ENCODE measurements at places on chromosomes 6 and 20.
A peak's percentile ranks its signal among the peaks of the same experiment; 100 is the strongest.

DNA sequence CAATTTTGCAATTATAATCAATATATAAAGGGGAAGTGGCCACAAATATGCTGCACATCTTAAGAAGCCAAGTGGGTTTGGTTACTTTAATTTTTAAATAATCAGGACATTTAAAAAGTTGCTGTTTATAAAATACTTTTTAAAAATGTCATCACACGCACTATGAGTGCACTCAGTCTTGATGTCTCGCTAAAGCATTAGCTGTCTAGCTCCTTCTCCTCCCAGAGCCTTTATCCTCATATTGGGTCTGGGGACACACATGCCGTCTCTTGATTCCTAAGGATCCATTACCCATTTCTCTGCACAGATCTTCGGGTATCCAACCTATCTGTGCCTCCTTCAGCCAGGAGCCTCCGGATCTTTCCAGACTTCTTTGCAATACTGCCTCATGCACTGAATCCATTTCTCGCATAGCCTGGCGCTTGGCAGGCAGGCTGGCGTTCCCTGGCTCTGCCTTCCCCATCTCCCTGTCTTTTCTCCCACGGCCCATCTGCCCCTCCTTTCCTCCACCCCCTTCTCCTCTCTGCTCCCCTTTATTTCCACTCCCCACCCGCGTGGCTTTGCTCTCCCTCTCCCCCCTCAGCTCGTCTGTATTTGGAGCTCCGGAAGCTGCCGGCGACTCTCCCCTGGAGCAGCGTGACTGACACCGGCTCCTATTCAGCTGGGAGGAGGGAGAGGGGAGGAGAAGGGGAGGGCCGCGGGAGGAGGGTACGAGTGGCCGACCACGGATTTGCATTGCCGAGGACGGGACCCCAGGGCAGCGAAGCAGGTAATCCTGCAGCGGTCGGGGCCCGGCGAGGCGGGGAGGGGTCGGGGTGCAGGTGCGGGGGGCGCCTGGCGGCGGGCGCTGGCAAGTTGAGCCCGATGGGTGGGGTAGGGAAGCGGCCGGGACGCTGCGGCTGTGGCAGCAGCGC, at the start of gene CAP2:
CAP2 (plus strand) TSS at position 618 of the 914 bp plus-strand sequence. CDS start 27,961 bp downstream, outside the sequence.
- no peak for DNase-seq

DNA sequence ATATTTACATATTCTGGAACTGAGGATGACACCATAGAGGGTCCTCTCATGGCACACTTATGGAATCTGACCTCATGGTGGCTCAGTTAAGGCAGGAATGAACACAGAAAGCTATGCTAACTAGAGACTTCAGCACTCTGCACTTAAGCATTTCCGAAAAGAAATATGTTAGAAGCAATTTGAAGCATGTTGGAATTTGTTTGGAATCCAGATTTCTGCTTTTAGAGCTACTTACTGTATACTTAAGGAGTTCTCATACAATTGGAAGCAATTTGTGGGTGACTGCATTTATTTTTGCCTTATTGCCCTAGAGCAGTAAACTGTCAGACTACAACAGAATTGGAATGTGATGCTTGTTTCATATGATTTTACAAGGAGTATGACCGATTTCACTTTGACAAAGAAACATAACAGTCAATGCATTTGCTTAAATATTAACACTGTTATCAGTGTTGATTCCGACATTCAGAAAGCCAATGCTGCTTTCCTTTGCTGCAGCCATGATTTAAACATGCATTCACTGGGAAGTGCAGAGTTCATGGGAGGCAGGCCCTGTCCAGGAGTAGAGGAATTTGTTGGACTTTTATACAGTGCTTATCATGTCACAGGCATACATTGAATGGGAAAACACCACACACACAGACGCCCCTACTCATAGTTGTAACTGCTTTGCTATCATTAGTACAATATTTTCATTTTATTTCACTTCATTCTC, 244.4 kb downstream of the SAMD5 start:
- no peak for DNase-seq

DNA sequence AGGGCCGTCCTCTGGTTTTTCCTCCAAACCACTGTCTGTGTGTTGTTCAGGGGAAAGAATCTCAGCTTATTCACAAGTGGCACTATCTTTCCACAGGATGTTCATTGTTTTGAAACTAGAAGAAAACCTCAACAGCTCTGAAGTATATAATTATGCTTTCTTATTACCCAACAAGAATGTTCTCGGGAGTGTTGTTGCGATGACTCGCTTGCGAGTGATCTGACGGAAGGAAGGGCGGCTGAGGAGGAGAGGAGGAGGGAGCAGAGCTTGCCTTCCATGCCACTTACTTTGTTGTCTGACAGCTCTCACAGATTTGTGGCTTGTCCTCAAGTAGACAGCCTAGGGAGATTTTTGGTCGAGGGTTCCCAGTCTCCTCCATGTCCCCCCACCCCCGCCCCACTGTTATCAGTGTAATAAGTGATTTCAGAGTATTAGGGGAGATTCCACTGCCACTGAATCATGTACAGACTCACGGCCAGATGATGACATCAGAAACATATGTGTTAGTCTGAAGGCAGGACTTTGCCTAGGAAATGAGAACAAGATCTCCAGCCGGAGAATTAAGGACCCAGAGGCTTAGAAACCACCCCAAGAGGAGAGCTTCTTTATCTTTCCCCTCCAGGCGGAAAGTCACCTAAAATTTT, 80.7 kb upstream of the CCN6 start:
- DNase-seq: peak; percentile 16

- no peak for DNase-seq
Measured at GRCh38 chr20:19259141-19259591, 46.7 kb downstream of the SLC24A3 start.

- DNase-seq: no peak
Measured at GRCh38 chr6:142155895-142156757, 9.1 kb downstream of the VTA1 start.

- no peak for DNase-seq
Measured at GRCh38 chr6:125274935-125275334, 26.8 kb downstream of the HDDC2 start.

GRCh38 chr6:40022867-40023266, 88.6 kb upstream of the MOCS1 start:
- DNase-seq: no peak

DNA sequence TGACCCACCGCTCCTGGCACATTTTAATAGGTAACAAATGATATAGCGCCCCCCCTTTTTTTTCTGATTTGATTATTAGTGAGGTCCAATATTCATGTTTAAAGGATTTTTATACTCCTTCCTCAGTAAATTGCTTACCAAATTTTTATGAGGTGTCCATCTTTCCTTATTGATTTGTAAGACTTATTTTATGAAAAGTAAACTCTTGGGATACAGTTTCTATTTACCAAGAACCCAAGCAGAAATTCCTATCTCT, 25.1 kb downstream of the TRIM27 start:
- DNase-seq: no peak

DNA sequence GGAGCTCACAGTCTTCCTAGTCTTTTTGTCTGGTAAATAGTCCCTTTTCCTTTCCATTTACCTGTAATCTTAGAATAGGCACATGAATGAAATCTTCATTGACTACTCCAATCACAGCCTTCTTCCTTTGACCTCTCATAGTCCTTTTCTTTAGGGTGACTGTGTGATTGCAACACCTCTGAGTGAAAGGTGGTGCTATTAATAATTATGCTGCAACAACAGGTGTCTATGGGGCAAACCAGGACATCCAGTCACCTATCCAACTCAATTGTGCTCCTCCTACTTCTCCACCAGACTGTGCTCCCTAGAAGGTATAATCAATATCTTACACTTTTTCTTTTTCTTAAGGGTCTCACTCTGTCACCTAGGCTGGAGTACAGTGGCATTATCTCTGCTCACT, 29.4 kb downstream of the RIPOR2 start:
- no peak for DNase-seq

GRCh38 chr6:130138909-130139242, 83.9 kb downstream of the SAMD3 start:
- DNase-seq: no peak

- DNase-seq: no peak
Measured at GRCh38 chr20:64119301-64119680, 11.9 kb upstream of the NPBWR2 start.

DNA sequence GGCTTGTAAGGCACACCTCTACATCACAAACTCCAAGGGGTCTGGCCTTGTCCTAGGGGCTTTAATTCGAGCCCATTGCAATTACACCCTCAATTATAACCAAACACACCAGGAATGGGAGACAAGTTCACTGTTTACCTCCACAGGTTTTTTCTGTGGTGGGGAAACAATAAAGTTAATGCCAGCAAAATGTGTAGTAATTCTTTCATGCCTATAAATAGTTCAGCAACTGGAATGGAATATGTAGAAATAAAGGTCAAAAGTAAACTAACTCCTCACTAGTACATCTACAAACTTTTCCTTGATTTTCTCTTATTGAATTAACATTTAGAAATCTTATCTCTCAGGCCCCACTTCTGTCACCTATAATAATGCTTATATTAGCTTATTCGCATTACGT, 27.1 kb upstream of the RIPK1 start:
- DNase-seq: no peak

- no peak for DNase-seq
Measured at GRCh38 chr6:151148111-151148510, 91.7 kb upstream of the AKAP12 start.

GRCh38 chr20:36175475-36175995, 21.0 kb downstream of the EPB41L1 start:
- no peak for DNase-seq

DNA sequence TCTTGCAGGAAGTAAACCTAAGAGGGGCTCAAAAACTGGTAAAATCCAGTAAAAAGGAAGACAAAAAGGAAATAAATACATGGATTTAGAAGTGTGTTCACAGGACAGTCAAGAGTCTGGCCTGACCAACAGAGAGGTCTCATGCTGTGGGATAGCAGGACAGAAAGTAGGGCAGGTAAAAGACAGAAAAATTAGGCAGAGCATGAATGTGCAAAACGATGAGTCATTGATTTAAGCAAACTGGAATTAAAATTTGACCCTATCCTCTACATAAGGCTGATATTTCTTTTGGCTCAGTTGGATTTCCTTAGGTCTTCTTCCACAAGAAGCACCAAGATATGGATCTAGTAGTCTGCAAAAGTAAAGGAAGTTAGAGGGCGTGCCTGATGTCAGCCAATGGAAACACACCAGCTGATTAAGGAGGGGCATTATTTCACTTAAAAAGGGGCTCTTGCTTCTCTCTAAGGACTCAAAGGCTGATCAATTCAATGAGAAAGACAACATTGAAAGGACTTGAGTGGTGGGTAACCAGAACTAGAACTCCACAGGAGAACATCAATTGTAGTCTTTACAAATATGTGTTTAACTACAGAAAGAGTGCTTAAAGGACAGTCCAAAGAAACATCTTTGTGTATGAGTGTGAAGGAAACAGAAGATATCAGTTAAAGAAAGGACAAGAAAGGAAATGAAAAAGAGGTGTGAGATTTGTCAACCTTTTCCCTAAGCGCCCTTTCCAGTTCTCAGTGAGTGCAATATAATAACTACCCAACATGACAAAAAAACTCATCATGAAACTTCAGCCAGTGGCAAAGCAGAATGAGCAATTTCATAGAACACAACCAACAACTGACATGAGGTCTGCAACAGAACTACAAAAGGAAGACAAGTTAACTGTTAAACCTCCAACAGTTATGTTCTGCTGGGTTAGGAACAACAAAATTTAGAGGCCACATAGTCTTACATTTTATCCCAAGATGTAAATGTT, 19.4 kb upstream of the MYB start:
- DNase-seq: no peak
